ENCODE measurements at places on chromosomes 3 and 15.

GRCh38 chr3:185843126-185843525, 18.3 kb upstream of the IGF2BP2 start:
- no peak for DNase-seq

DNA sequence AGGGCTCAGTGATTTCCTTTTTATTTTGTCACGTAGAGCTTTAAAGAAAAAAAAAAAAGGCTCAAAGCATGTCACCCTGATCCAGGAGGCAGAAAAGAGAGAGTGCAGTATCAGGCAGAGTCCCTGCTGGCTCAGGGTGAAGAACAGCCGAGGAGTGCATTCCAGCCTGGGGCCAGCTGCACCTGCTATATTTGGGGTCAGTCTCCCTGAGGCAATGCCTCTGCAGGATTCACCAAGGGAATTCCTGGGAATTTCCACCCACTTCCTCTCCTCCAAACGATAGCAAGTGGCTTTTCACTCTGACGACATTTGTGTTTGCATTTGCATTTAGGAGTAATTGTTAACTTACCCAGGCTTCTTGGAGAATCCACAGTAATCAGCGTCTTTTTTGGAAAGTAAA, 202.9 kb upstream of the CTNNB1 start:
- no peak for DNase-seq

GRCh38 chr3:23840521-23840920, 34.8 kb downstream of the UBE2E1 start:
- no peak for DNase-seq

DNA sequence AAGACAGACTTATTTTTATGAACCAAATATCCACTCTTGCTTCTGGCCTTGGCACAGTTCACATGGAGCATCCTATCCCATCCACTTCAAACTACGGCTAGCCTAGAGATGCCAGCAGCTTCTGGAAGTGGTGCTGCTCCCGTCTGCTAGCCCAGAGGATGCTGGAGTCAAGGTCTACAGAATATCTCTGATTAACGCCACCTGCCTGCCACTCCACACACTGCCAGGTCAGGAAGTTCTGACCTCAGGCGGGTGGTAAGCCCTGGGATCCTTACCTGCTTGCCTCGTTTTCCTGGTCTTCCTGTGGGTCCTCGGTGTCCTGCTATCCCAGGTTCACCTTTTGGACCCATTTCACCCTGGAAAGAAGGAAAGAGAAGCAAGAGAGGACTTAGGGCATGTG, 42.9 kb downstream of the EAF1 start:
- no peak for DNase-seq

- DNase-seq, result peak; percentile 67
Measured at GRCh38 chr15:51751697-51752683, 593 bp downstream of the TMOD2 start.

- no peak for DNase-seq
Measured at GRCh38 chr3:32437896-32438295, 46.2 kb downstream of the CMTM7 start.

DNA sequence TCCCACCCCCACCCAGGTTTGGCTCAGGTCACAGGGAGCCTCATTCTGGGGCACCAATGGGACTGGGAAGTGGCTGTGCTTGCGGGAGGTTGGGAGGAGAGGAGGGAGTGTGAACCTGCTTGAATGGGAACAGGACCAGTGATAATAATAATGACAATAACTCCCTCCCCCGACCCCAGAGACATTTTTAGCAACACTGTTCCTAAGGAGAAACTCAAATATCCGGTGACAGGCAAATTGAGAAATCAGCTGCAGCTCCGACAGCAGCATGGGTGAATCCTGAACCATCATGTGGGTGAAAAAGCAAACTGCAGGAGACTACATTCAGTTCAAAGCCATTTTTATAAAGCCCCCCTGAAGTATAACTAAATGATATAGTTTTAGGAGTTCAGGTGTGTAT, 11.6 kb upstream of the RPL29 start:
- no peak for DNase-seq

DNA sequence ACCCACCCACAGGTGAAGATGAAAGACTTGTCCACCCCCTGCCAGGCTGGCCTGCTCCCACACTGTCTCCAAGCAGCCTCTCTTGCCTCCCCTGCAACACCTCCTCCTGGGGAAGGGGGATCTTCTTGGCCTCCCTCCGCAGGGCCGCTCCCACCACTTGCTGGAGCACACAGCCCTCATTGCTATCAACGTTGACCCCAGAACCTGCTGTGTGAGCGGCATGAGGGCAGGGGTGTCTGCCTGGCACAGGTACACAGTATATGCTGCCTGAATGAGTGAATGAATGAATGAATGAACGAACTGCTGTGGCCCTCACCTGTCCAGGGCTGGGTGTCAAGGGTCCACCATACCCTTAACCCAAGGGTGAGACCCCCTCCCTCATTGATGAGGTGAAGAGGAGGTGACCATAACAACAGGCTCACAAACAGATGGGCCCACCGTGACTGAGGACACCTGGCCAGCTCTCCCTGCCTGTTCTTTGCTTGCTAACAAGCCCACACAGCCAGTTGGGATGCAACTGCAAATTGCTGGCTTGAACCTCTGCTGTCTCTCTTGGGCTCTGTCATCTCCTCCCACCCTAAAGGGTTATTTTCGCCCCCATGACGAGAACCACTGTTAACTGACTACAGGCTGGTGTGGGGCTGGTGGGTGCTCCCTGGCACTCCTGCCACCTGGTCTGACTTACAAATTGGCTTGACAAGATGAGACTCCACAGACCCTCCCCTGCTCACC, 22.5 kb downstream of the SLC41A3 start:
- DNase-seq, result no peak

- DNase-seq, result no peak
Measured at GRCh38 chr15:79872358-79873017, 24.3 kb downstream of the MTHFS start.

- no peak for DNase-seq
Measured at GRCh38 chr3:62562017-62562416, 188.7 kb upstream of the FEZF2 start.

DNA sequence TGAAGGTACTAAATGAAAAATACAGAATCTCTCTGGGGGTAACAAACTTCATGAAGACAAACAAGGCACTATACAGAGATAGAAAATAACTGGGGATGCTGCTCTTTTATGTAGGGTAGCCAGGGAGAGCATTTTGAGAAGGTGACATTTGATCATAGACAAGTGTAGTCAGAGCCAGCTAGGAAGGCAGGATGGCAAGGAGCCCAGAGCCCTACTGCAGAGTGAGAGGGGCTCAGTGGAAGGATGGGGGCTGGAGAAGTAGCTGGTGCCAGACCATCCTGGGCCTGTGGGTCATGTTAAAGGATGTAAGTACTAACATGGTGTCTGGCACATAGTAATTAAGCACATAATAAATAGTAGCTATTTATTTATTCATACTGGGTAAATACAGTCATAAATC, 133.6 kb downstream of the MEIS2 start:
- DNase-seq, result no peak

GRCh38 chr15:55403531-55403930, 4.6 kb downstream of the CCPG1 start:
- DNase-seq, result peak; percentile 26

DNA sequence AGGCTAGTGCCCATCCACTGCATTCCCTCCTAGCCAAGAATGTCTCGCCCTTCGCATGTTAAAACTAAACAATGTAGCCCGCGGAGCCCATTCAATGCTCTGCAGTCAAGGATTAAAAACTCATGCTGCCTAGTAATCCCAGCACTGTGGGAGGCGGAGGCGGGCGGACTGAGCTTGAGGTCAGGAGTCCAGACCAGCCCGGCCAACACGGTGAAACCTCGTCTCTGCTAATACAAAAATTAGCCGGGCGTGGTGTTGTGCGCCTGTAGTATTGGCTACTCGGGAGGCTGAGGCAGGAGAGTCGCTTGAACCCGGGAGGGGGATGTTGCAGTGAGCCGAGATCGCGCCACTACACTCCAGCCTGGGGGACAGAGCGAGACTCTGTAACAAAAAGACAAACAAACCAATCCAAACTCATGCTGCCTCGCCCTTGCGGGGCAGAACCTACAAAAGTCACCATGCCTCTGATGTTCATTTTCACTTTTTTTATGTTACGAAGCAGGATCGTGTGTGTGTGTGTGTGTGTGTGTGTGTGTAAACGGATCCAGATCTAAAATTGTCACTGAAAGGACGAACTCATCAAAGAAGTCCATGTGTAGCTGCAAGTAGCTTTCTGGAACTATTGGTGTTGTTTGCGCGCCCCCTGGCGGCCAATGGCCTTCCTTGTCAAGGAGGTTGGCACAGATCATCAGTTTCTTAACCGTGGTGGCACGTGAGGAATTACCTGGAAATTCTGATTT, 54.8 kb upstream of the SPESP1 start:
- DNase-seq, result peak; percentile 96

DNA sequence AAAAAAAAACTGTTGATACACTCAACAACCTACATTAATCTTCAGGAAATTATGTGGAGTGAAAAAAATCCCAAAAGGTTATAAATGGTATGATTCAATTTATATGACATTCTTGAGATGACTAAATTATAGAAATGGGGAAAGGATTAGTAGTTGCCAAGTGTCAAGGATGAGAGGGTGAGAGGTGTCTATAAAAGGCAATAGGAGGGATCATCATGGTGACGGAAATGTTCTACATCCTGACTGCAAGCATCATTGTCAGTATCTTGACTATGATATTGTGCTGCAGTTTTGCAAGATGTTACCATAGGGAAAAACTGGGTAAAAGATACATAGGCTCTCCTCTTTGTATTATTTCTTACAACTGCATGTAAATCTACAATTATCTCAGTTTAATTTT, 125.6 kb downstream of the FRMD5 start:
- DNase-seq, result no peak

GRCh38 chr3:172177046-172177445, 137.7 kb downstream of the FNDC3B start:
- no peak for DNase-seq

DNA sequence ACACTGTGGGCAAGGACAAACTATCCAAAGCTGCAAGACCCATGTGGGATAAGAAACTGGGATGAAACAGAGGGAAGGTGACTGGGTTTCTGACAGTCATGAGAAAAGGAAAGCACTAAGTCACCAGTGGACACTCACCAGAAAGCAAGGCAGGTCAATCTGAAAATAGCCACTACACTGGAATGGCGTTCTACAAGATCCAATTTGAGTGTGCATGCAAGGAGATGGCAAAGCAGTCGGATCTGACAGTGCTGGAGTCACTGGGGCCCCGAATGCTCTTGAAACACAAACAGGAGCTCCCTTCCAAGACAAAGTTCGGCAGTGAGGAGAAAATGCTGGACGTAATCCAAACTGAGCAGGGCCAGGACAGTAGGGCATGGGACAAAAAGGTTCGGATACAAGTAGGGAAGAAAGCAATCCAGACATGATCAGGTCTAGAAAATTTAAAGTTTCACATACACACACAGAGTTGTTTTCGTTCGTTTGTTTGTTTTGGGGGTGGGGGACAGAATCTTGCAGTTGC, 95.5 kb downstream of the EOMES start:
- no peak for DNase-seq

GRCh38 chr3:117842086-117842485, 1132.5 kb downstream of the TUSC7 start:
- DNase-seq, result no peak

DNA sequence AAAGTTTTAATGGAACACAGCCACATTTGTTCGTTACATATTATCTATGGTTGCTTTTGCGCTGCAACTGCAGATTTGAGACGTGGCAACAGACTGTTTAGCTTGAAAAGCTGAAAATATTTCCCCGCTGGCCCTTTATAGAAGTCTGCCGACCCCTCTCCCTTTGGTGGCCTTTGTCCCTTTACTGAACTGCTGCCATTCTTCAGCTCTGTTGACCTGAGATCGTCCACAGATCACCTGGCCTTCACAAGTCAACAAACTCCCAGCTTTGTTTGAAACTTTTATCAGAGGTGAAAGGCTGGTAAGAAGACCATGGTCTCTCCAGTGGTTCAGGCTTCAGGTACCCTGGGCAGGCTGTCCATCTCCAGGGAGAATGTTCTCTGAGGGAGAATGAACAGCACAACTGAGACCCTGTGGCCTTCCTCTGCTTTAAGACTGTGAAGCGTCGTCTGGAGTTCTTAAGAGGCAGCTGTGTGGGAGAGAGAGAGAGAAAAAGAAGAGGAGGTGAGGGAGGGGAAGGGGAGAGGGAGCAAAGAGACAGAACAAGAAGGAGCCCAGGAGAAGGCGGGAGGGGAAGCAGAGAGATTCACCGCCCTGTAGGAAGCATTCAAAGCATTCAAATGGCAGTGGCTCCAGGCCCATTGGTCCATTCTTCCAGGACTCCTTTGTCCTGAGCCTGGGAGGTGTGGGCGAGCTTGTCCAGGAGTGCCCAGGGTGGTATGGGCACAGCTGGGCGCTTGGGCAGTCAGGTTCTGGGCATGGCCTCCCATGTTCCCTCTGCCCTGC, 53.7 kb upstream of the INSYN1 start:
- DNase-seq, result no peak

All from small intestine (tissue), 16 donors.